Naive thymus-derived CD4-positive, alpha-beta T cell (primary cell): ENCODE measurements at places on chromosomes 4 and X.

DNA sequence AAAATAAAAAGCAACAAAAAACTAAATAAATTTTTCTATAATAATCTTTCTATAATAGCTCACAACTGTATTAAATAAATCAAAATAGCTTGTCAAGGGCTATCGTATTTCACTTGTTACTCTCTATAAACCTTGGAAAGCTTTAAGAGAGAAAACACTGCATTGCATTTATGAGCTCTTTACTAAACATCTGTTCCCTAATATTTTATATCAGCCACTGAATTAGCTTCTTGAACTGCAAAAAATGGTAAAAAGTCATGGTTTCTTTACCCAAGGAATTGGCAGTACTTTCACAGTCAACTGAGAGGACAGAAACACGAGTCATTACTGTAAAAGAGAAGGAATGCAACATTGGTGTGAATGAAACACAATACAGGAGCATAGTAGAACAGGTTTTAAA is 671.2 kb downstream of the PCDH18 start:
- DNase-seq, result no peak
- no peaks in the 10 kb centered on the region for H3K36me3 ChIP-seq
- H3K4me3 ChIP-seq, result no peak overlapping the region
- H3K27me3 ChIP-seq, result no peaks in the 10 kb centered on the region

- H3K27ac ChIP-seq, result no peak overlapping the region
- no peaks in the 10 kb centered on the region for H3K27me3 ChIP-seq
- no peak for DNase-seq
- H3K4me1 ChIP-seq, result peaks cover 37% of the 10 kb centered on the region
- no peak overlapping the region for H3K4me3 ChIP-seq
These were observed 52.2 kb downstream of the FRYL start for GRCh38 chr4:48727666-48728459.

GRCh38 chr4:48203819-48204218 is 65.8 kb downstream of the TEC start:
- H3K4me1 ChIP-seq, result no peaks in the 10 kb centered on the region
- no peak for DNase-seq
- H3K27ac ChIP-seq, result no peak overlapping the region

DNA sequence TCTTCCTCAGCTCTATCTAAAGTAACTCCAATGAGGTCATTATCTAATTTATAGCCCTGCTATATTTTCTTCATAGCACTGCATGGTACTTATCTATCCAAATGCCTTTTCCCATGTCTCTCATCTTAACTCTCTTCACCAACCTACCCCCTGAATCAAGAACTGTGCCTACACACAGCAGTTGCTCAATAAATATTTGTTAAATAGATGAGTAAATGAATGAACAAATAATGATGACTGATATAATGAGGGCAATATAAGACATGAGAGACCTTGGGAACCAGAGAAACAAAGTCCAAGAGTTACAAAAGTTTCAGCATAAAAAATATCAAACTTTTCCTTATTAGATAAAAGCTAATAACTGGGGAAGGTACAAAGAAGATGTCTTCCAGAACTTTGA is 19.6 kb downstream of the CAMK2D start:
- no peak overlapping the region for H3K4me3 ChIP-seq
- no peaks in the 10 kb centered on the region for H3K27me3 ChIP-seq
- no peaks in the 10 kb centered on the region for H3K36me3 ChIP-seq
- no peak for DNase-seq
- no peak overlapping the region for H3K27ac ChIP-seq

DNA sequence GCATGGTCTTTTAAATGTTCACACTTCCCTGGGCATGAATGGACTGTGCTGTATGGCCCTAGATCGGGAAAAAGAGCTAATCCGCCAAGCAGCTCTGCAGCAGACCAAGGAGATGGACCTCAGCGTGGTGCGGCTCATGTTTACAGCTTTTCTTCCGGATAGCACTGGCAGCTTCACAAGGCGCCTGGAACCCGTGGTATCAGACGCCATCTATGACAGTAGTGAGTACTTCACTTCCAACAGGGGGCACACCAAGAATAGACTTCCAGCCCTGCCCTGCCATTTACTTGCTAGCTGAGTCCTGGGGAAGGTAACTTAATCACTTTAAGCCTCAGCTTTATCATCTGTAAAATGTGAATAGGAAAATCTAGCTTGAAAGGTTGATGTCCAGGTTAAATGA is 77.7 kb downstream of the NFKB1 start:
- H3K27ac ChIP-seq, result no peak overlapping the region
- no peak overlapping the region for H3K4me3 ChIP-seq
- H3K36me3 ChIP-seq, result peaks cover 23% of the 10 kb centered on the region
- no peak for DNase-seq
- H3K4me1 ChIP-seq, result peaks cover 41% of the 10 kb centered on the region
